Stimulated activated CD4-positive, alpha-beta T cell treated with anti-CD3 and anti-CD28 coated beads, Interleukin-4, amount 100 ng/mL, for 24 hours (primary cell): ENCODE measurements at places on chromosomes 5 and 9.

DNA sequence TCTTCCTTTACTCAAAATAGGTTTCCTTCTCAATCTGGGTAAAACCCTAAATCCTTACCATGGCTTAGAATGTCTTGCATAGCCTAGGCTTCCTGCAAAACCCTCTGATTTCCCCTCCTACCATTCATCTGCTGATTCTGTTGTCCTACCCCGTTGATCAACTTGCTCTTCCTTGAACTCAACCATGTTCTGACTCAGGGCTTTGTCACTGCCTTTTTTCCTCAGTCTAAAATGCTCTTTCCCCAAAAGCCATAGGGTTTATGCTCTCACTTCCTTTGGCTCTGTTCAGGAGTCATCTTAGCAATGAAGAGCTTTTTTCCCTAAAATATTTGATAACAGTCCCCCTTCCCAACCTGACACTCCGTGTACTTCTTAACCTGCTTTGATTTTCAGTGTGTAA lies 79.4 kb upstream of the IZUMO3 start:
- DNase-seq, result no peak

- DNase-seq, result peak; percentile 82
Observed at GRCh38 chr5:135398855-135399793, at the start of gene MACROH2A1. Gene MACROH2A1, minus strand, starts transcription at chr5:135399231. Its CDS starts 10,138 bp downstream, at chr5:135389093.

GRCh38 chr5:68754536-68754935 lies 339.3 kb upstream of the SLC30A5 start:
- DNase-seq, result no peak

DNA sequence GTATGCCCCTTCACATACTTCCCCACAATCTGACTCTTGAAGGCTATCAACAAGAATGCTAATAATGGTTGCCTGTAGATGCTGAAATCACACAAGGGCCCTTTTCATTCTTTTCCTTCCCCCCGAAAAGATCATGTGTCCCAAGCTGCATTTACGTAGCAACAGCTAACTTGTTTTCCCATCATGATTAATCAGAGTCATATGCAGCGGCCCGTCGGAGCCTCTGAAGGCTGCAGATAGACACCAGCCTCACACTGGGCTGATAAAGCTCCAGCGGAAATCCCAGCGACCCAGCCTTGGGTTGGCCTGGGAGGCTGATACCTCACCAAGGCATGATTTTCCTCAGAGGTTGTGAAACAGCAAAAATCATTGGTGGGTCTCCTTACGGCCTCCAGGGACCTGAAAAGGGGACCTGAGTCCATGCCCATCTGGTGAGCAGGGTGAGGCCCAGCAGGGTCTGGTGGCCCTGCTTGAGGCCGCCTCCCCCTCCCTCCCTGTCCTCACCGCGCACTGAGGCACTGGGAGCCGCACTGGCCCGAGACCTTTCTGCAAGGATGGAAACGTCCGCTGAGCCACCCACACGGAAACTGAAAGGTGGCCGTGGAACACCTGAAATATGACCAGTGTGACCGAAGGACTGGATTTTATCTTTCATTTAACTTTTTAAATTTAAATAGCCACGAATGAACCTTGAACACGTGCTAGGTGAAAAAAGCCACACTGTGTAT lies 114.2 kb upstream of the PHYKPL start:
- DNase-seq, result no peak

DNA sequence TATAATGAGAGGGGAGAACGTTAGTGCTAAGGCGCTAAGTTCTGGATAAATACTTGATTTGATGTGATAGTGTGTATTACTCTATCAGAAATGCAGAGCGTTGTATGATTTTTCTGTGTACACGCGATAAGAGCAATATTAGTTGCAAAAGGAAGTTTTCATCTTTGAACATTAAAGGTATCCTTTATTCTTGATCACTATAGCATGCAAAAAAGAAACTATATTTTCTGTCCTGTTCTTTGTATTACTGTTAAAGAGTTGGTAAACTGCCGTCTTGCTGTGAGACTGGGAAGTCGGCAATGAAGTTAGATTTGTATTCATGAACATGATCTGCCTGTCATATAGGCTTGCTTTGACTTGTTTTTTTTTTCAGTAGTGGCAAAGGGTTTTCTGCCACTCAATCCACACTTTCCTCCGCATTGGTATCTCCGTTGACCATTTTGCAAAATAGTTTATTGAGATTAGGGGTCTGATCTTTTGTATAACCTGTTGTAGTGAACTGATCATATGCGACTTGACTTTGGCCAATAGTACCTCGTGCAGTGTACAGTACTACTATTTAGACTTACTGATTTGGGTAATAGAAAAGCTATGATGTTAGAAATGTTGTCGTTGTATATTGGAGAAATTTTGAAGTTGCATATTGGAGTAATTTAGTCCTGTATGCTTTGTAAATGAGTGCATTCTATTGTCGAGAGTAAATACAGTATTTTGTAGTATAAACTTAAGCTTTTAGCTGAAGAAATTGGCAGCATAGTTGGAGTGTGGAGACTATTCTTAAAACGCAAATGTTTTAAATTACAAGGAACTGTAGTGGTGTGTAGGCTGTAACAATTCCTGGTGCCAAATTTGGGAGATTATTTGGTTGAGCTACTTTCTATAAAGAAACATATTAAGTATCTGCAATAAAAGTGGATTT lies 1.7 kb downstream of the DENND4C start:
- no peak for DNase-seq

DNA sequence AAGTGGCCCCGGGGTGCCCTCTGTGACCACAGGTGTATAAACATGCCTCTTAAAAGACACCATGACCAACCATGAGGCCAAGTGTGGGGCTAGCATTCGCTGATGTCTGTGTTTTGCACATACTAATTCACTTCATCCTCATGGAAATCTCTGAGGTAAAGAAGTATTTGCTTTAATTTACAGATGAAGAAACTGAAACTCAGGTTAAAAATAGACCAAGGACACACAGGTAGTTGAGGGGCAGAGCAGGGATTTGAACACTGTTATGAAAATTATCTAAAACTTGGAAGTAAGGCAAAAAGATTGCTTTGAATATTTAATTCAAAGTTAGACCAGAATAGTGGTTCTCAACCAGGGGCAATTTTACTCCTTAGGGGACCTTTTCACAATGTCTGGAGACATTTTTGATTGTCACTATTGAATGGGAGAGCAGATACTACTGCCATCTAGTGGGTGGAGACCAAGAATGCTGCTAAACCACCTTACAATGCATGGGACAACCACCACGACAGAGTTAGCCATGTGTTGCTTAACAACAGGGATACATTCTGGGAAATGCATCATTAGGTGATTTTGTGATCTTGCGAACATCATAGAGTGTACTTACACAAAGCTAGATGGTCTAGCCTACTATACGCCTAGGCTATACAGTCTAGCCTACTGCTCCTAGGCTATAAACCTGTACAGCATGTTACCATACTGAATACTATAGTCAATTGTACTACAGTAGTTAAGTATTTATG lies 8.0 kb upstream of the FXN start:
- peak; percentile 54 for DNase-seq

DNA sequence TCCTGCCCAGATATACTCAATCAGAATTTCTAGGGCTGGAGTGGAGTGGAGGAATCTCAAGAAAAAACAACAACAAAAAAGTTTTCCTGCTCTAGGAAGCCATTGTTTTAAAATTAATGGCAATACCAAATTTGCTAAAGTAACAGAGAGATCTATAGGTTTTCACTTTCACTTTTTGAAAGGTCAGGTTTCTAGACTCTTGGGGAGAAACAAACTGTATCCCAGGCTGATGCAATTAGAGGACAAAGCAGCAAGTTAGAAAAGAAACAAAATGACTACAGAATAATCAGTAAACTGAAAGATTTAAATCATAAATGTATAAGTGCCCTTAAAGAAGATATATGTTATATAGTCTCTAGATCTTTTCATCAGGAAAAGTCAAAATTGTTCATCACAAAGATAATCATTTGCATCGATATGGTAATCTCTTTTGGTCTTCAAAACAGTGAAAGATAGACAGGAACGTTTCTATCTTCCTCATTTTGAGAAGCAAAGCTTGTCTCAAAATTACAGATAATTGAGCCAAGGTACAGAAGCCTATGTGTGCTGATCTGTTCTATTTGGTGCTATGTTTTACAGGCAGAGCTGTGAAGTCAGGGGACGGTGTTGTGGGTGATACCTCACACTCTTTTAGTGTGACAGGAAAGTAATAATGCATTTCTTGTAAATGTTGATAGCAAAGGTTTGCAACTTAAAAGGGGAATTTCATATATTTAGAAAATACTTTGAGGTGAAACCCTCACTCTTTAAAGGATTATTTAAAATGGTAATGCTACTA lies 1746.6 kb upstream of the C9orf72 start:
- no peak for DNase-seq

- DNase-seq, result no peak
Observed at GRCh38 chr9:70385426-70385825, 29.0 kb downstream of the KLF9 start.

DNA sequence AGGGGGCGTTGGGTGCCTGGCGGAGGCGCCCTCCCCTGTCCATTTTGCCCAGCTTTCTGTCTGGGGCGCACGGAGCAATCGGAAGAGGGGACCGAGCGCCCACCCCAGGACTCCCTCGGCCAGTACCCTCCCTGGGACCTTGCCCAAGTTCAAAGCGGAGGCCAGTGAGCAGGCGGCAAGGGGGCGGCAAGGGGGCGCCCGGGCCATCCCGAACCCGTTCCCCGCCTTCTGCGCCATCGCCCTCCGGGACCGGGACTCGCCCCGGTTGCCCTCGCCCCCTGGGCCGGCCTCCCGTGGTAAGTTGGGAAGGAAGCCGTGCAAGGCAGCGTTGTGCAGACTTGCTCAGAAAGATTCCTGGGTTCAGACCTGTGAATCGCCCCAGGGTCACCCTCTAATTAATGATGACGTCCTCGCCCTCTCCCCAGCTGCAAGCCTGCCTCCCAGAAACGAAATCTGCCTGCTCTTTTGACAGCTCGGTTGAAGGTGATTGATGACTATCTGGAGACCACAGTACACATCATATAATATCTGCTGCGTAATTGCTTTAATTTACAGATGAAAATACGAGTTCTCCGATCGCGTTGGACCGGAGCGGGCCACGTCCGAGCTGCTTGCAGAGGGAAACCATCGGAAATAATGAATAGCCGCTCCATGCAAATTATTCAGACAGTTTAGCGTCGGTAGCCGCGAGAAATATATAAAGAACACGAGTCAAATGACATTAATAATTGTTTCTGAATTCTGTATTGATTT lies 1.4 kb upstream of the IRX4 start:
- no peak for DNase-seq

GRCh38 chr9:127330501-127330900 lies 65.9 kb downstream of the GARNL3 start:
- DNase-seq, result no peak

- peak; percentile 45 for DNase-seq
Observed at GRCh38 chr5:39072925-39073766, 1.1 kb downstream of the RICTOR start.

DNA sequence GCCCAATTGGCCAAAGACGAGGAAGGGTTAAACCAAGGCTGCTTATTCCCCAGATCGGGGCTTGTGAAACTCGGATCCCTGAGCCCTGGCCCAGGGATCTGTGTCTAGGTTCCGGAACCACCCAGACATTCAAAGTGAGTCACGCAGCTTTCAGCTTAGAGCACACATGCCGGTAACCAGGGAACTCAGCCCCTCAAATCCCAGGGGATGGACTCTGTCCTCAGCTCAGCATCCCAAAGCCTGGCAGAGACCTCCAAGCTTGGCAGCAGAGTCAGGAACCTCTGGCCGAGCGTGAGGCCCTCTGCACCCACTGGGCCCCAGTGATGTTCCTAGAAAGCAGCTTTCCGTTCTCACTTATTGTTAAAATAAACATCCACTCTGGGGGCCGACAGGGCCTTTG lies 5.1 kb downstream of the PNPLA7 start:
- no peak for DNase-seq

DNA sequence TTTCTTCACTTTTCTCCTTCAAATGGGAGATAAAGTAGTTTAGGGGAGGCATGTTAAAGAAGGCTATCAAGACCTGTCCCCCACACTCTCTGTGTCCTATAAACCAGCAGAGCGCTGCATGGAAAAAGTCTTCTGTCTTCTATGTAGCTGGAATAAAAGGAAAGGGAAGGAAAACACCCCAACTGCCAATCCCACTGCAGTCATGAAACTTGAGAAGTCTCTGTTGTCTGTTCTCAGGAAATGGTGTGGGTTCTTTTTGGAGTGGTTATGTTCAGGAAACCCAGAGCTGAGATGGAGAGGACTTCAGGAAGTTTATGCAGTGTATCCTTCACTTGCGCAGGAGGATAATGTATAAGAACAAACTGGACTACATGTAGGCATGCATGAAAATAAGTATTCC lies 274.3 kb downstream of the GAS1 start:
- no peak for DNase-seq
